ENCODE measurements at places on chromosomes 2 and 18.

GRCh38 chr2:98771721-98772524 is 41.0 kb upstream of the MGAT4A start:
- no peak for DNase-seq

- no peak for DNase-seq
Measured at GRCh38 chr2:78992807-78993517, 32.5 kb upstream of the REG3G start.

GRCh38 chr2:142259356-142259755 is 128.5 kb upstream of the LRP1B start:
- DNase-seq, result no peak

GRCh38 chr2:240836781-240837467 is 16.9 kb upstream of the KIF1A start:
- DNase-seq, result no peak

- no peak for DNase-seq
Measured at GRCh38 chr2:159982270-159982669, 80.1 kb downstream of the PLA2R1 start.

- no peak for DNase-seq
Measured at GRCh38 chr2:240644859-240645301, 19.6 kb downstream of the GPR35 start.

- DNase-seq, result no peak
Measured at GRCh38 chr2:239402666-239403065, 1.8 kb upstream of the HDAC4 start.

DNA sequence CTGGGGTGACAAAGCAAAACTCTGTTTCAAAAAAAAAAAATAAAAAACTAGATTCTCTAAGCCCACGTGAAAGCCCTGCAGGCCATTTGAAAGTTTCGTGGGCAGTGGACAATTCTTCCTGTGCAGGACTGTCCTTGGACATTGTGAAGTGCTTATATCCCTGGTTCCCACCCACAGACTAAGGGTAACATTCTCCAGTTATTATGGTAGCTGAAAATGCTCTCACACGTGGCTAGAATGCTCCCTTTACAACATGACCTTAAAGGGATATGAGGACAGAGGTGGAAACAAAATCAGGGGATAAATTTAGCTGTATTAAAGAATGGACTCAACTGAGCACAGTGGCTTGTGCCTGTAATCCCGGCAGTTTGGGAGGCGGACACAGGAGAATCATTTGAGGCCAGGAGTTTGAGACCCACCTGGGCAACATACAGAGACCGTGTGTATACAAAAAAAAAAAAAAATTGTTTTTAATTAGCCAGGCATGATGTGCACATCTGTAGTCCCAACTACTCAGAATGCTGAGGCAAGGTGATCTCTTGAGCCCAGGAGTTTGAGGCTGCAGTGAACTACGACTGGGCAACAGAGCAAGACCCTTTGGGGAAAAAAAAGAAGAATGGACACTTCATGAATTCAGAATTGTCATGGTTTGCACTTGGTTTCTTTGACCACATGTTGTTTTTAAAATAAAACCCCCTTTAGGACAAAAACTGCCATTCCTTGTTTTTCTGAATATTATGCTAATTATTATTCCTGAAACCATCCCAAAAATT is 167.9 kb downstream of the MGAT5 start:
- peak; percentile 52 for DNase-seq

DNA sequence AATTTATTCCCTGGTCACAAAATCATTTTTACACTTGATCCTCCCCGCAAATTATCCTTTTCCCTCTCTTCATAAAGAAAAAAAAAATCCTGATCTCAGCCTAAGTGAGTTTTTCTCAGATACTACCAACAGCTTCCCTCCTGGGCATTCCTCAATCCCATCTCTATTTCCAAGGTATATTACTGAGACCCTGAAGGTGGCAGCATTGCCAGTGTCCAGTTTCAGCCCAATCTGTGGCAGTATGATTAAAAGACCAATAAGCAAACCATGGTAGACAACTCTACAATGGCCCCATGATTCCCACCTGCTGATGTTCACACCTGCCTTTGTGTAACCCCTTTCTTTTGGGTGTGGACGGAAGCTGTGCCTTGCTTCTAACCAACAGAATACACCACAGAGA is 45.1 kb downstream of the CCDC93 start:
- DNase-seq, result no peak

- no peak for DNase-seq
Measured at GRCh38 chr2:149568138-149568537, 19.4 kb downstream of the MMADHC start.

- DNase-seq, result no peak
Measured at GRCh38 chr2:3189961-3190360, 187.7 kb downstream of the EIPR1 start.

DNA sequence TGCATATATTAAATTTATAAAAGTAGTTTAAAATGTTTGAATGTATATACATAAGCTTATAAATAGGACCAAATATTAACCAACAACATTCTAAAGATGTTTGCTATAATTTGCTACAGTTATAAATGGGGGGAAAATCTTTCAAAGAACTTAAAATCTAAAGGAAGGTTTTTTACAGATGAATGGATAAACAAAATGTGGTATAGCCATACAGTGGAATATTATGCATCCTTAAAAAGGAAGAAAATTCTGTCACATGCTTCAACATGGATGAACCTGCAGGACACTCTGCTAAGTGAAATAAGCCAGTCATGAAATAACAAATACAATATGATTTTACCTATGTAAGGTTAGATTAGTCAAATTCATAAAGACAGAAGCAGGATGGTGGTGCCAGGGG is 75.8 kb downstream of the TMEM17 start:
- no peak for DNase-seq

DNA sequence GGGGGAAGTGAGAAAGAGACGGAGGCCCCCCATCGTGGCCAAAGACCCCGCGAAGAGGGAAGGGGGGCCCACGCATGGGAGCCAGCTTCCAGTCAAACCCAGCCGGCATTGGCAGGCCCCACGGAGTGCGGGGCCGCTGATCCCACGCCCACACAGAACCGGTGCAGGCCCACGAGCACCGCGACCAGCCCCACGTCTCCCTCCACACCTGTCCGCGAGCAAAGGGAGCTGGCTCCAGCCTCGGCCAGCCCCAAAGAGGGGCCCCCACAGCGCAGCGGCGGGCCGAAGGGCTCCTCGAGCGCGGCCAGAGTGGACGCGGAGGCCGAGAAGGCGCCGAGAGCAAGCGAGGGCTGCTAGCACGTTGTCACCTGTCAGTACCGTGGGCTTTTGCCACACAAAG is 125.0 kb upstream of the TWIST2 start:
- no peak for DNase-seq

- DNase-seq, result no peak
Measured at GRCh38 chr2:205702576-205702975, 20.3 kb downstream of the NRP2 start.

- DNase-seq, result no peak
Measured at GRCh38 chr18:21904856-21905255, 164.3 kb downstream of the MIB1 start.

DNA sequence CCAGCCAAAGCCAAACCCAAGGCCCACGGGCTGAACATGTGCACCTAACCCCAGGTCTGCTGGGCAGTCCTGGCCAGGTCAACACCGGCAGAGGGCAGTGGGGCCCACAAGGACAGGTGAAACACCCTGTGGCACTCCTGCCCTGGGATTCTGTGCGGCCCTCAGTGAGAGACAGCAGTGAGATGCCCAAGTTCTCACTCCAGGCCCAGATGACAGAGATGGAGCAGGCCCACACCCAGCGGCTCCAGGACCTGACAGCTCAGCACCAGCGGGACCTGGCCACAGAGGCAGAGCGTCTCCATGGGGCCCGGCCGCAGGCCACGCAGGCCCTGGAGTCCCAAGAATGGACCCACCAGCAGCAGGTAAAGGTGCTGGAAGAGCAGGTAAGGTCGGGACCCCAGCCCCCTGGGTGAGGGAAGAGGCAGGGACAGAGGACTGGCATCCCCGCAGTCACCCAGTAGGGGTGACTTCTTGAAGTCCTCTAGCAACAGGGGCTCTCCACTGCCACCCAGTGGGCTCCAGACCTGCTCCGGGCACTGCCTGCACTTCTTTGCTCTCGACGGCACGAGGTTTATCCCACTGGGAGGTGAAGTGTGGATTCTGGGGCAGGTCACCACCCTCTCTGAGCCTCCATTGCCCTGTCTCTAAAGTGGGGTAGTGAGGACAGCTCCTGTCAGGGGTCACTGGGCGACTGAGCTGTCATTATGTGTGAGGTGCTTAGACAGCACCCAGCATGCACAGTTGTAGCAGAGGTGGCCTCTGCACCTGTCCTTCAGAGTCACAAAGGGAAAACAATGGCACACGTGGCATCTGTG is 8.8 kb upstream of the SNED1 start:
- DNase-seq, result peak; percentile 61

- DNase-seq, result no peak
Measured at GRCh38 chr18:60739212-60739611, 366.6 kb upstream of the MC4R start.

GRCh38 chr2:163370169-163370886 is 365.5 kb downstream of the FIGN start:
- DNase-seq, result no peak

DNA sequence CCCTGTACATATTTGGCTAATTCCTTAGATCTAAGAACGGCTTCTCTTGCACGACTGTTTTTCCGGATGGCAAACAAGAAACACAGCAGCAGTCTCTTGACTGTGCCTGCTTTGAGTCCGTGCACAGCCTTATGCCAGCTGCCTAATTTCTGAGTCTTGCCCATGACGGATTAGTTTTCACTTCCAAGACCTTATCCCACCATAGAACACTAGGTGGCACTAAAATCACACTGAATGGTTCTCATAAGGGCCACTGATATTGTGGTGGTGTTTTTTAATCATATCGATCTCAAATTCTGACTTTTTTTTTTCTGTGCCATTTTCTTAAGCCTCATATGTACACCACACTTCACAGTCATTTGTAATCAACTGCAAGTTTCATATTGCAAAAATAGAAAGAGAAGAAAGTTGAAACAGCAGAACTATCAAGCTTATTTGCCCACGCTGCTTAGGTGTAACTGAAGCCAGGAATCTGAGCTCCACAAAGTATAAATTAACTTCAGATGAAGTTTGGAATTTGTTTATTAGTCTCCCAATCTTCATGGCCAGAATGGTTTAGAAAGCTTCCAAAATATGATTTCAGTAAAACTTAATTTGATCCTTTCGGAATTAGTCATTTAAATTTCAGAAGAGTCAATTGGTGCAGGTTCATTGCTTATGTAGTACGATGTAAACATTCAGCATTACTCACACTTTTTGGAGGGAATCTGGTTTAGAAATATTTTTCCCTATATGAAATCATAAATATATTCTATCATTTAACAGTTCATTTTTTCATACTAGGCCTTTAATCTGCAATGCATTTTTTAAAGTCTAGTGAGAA is 45.5 kb upstream of the SCN7A start:
- DNase-seq, result peak; percentile 78

DNA sequence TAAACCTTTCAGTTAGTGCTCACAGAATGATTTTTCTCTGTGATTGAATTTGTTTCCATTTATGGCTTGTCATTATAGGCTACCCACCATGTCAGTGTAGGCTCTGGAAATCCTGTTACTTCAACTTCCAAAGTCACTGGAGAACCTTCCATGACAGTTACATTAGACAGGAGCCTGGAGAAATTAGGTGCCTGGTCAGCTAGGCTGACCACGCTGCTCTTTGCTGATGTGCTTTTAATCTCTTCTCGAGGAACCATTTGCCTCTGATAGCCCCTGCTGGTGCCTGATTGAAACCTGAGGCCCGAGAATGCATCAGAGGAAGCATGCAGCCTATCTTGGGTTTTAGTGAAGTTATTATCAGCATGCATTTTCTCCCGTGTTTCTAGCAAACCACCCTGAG is 29.6 kb upstream of the TTN start:
- no peak for DNase-seq

DNA sequence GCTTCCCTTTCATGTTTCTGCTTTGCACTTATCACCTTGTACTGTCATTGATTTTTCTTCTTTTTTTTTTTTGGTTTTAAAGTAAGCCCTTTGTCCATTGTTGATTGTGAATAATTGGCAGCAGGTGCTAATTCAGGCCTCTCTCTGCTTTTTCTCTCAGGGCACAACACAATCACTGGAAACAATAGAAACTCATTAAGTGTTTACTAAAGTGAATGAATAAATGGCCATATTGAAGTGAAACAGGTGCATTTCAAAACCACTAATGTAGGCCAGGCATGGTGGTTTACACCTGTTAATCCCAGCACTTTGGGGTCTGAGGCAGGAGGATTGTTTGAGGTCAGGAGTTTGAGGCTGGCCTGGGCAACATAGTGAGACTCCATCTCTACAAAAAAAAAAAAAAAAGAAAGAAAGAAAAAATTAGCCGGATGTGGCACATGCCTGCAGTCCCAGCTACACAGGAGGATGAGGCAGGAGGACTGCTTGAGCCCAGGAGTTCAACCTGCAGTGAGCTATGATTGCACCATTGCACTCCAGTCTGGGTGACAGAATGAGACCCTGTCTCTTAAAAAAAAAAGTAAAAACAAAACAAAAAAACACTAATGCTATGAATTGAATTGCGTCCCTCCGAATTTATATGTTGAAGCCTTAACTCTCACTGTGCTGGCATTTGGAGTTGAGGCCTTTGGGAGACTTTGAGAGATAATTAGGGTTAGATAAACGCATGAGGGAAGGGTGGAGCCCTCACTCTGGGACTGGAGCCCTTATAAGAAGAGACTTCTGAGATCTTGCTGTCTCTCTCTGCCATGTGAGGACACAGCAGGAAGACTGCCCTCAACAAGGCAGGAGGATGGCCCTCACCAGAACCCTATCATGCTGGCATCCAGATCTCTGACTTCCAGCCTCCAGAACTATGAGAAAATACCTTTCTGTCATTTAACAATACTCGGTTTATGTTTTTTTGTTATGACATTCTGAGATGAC is 19.9 kb downstream of the SLC38A11 start:
- DNase-seq, result no peak

- no peak for DNase-seq
Measured at GRCh38 chr2:38199127-38199526, 123.2 kb upstream of the CYP1B1 start.

GRCh38 chr2:48482313-48482712 is 47.6 kb upstream of the STON1 start:
- peak; percentile 76 for DNase-seq

GRCh38 chr2:158221063-158222020 is 119.7 kb downstream of the UPP2 start:
- no peak for DNase-seq

GRCh38 chr2:109247812-109248211 is 118.8 kb downstream of the SH3RF3 start:
- DNase-seq, result no peak

DNA sequence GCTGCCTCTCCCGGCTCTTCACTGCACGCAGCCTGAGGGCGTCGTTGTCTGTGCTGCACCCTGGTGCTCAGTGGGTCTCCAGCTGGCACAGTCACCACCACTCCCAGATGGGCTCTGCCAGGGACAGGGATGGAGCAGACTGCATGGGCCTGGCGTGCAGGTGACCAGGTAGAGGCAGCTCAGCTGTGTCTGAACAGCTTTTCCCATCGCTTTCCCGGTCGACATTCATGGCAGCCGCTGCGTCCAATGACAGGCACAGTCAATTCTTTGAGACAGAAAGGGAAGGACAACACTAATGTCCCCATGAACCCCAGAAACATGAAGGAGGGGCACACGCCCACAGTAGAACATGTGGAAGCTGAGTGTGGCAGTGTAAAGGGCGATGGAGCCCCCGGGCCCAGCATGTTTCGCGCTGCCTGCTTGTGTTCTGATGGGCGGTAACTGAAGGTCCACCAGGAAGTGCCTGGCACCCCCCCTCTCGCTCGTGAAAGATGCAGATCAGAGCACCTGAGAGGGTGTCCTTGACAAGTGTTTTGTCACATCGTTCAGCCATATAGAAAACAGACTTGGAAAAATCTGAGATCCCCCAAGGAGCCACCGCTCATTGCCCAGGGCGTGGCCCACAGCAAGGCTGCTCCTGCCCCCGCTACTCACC is 122.4 kb downstream of the NFATC1 start:
- DNase-seq, result no peak

All from SK-MEL-5 (cell line).